Amniotic epithelial cell (primary cell): ENCODE measurements at places on chromosomes 7 and 10.

- no peak for DNase-seq
Measured at GRCh38 chr7:27123477-27124053, 7.0 kb downstream of the HOXA4 start.

GRCh38 chr10:116891208-116891607, 41.9 kb downstream of the ENO4 start:
- DNase-seq: peak; percentile 45

DNA sequence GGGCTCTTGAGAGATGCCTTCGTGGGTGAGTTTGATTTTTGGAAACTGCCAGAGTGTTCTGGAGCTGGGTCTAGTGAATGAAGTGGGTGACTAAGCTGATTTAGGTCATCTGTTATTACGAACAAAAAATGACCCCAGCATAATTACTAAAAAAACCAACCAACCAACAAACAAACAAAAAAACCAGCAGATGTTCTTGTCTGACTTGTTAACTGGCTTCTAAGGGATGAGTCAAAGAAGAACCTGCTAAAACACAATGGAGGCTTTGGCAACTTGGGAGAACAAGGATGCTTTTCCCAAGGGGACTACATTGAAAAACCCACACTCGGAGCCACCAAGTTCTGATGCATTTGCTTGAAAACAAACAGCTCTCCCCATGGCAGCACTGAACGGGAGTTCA, 11.5 kb downstream of the TACR2 start:
- no peak for DNase-seq

DNA sequence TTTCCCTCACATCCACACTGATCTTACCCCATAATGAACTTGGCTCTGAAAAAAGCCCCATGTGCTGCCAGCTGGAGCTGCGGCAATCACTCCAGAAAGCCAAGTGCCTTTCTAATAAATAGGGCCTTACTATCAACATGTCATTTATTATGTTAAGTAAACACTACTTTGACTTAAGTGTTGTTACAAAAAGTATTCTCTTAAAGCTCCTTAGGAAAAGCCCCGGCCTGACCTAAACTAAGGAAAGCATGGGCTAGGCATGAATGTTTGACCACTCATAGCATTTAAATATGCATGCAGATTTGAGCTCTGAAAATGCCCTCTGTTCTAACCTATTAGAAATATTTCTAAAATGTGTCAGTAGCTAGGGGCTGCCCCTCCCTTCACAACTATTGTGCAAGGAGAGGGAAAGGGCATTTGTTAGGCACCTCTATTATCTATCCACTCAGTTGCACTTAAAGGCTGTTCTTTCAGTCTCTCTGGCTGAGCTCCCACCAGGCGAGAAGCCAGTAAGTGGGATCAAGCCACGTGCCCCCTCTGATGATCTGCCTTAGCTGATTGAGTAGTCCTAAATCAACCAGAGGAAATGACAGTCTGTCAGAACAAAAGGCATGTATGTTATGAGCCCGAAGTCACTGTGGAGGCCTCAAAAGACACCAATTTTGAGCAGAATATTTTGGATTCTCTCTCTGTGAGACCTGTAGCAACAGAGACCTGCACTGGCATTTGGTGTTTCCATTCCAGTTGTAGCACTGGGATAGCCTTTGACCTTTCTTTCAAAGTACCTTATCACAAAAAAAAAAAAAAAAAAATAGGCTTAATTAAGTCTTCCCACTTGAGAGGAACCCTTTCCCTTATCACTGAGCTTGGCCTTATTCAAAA, 77.1 kb downstream of the ITGB8 start:
- DNase-seq: peak; percentile 83

DNA sequence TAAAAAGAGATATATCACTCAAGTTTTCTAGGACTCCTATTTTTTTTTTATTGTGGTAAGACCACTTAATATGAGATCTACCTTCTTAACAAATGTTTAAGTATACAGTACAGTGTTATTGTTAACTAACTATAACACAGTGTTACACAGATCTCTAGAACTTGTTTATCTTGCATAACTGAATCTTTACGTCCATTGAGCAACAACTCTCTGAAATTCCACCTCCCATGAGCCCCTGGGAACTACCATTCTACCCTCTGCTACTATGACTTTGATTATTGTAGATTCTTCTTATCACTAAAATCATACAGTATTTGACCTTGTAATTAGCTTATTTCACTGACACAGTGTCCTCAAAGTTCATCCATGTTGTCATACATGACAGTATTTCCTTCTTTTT, 22.5 kb upstream of the REEP3 start:
- DNase-seq: peak; percentile 44

DNA sequence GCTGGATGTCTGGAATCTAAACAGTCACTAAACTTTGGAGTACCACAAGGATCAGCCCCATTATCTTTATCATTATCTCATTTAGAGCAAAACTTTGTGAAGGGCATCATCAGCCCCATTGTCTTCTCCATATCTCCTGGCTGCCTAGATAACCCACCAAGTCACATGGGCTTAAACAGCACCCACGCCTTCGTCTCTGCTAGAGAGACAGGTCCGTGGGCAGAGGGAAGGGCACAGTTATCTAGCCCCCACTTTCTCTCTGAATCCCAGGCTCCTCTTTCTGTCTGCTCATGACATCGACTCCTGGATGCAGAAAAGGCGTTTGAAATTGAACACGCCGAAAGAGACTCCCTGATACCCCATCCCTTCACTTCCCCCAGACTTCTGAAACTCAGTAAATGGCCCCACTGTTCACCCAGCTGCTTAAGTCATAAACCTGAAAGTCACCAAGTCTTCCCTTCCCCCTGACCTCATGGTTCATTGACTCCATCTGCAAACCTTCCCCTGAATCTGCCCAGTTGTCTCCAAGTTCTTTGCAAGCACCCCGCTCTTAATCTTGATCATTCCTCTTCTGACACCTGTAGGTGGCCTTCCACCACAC, 20.9 kb upstream of the PARD3 start:
- DNase-seq: no peak

DNA sequence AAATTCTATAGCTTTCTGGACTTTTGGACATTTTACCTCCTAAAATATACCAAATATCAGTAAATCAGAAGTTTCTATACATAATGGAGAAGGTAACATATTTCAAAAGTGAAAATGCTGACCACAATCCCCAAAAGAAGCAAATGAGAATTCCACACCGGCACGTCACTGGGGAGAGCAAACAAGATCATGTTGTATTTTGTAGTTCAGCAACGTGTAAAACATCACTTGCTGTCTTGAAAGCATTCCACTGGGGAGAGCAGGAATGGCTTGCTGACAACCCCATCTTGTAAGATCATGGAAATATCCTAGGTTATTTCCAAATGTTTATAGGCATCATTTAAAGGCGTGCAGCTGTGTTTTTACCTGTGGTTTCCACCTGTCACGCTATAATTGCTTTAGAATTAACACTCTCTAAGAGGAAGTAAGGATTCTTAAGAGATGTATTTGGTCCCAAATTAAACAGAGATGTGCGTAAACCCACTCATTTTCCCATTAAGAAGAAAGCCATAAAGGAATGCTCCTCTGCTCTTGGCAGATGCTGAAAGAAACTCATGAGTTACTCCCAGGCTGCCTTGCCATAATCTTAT, 397.1 kb upstream of the POT1 start:
- no peak for DNase-seq

DNA sequence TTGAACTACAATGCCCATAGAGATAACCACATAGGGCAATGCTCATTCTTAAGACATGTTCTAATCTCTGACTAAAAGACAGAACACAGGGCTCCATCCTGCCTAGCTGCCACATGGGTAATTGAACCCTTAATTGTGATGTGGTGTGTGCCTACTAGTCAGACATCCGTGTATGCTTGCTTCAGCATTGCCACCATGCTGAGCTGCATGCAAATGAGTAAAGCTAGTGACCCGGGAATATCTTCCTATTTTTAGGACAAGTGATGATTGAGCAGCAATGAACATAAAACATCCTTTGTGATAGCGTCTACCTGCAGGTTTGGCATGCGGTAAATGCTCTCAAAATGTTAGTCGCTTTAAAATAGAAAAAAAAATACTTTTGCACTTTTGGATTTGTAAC, 115.8 kb downstream of the MAGI2 start:
- no peak for DNase-seq

GRCh38 chr10:130023454-130024230, 59.6 kb upstream of the EBF3 start:
- no peak for DNase-seq

- DNase-seq: no peak
Measured at GRCh38 chr7:142139597-142140400, 28.3 kb downstream of the MGAM2 start.

DNA sequence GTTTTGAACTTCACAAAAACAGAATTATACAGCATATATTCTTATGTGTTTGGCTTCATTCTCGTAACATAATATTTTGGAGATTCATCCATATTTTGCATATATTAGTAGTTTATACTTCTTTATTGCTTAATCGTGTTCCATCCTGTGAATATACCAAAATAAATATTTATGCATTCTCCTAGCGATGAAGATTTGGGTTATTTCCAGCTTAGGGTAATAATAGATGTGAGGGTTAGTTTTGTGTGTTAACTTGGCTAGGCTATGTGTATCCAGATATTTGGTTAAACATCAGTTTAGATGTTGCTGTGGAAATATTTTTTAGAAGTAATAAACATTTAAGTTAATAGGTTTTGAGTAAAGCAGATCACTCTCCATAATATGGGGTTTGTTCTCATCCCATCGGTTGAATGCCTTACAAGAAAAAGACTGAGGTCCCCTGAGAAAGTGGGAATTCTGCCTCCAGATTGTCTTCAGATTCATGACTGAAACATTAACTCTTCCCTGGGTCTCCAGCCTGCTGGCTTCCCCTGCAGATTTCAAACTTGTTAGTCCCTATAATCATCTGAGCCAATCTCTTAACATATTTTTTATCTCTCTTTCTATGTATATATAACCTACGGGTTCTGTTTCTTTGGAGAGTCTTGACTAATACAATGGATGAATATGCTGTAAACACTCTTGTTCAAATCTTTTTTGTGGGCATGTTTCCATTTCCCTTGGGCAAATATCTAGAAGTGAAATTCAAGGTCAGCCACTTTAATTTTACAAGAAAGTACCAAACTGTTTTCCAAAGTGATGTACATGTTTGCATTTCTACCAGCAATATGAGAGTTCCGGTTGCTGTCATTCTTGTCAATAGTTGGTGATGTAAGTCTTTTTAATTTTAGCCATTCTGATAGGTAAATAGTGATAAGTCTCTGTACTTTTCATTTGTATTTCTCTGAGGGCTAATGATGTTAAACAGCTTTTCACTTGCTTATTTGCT, 48.7 kb downstream of the PDK4 start:
- no peak for DNase-seq

GRCh38 chr7:25369786-25370185, 141.5 kb upstream of the NPVF start:
- no peak for DNase-seq

DNA sequence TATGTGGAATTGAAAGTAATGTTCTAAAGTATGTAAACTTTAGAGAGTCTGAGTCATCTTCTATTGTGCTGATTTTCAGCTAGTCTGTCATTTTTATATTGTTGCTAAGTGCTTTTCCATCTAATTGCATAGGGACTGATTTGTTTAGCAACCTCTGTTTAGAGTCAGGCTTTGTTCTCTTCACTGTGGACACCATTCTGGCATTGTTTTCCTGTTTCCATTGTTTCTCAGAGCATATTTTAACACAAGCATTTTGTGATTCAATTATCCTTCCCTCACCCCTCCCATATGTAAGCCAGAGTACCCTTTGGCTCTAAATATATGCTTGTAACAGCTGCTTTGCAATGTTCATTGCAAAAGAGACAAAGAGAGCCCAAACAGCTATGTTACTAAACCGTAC, 748.4 kb upstream of the PHF14 start:
- no peak for DNase-seq

- DNase-seq: no peak
Measured at GRCh38 chr7:84666651-84667050, 472.1 kb upstream of the SEMA3A start.

DNA sequence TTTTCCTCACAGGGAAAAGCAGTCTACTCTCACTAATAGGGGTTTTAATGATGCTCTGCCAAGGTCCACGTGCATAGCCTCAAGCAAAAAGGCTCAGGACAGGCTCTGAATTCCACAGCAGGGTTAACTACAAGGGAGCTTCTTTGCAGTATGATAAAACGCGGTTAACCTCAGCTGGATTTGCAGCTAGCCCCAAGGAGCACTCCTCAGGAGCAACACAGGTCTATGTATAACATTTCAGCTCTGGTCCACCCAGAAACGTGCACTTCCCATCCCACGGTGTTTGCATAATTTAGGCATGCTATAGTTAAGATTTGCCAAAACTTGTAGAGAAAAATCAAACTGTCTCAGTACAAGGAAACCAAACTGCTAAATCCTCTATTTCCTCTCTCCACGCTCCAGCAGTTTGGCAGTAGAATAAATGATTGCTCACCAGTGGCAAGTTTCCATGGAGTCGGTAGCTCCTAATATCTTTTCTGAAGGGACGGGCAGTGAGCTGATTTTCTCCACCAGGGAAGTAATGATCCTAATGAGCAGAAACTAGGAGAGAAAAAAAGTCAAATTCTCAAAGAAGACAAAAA, 13.1 kb upstream of the ASB4 start:
- peak; percentile 71 for DNase-seq

- DNase-seq: no peak
Measured at GRCh38 chr10:4632757-4633156, 193.2 kb upstream of the AKR1E2 start.

DNA sequence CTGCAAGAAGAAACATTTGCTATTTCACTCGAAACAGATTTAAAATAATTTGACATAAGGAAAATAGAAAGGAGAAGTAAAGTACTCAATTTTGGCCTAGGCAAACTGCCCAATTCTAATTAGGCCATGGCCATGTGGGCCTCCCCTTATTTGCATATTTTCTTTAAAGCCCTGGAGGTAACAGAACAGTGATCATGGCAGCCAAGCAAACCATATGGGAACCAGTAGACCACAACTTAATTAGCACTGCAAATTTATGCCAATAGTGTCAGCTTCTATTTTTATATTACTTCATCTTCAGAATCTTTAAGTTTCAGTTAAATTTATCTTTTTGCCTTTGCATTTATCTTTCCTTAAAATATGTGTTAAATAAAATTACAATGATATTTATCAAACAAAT, 63.3 kb upstream of the THSD7A start:
- DNase-seq: no peak

DNA sequence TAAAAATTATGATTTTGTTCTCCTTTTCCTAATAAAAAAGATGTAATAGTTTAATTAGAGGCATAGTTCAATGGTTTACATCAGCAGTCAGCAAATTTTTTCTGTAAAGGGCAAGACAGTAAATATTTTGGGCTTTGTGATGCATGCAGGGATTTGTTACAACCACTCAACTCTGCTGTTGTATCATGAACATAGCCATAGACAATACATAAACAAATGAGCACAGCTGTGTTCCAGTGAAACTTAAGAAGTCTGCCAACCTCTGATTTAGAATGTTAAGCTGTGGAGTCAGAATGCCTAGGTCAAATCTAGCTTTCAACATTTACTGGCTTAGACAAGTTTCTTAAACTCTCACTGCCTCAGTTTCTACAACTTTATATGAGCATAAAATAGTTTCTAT, 31.6 kb downstream of the ASZ1 start:
- DNase-seq: no peak

DNA sequence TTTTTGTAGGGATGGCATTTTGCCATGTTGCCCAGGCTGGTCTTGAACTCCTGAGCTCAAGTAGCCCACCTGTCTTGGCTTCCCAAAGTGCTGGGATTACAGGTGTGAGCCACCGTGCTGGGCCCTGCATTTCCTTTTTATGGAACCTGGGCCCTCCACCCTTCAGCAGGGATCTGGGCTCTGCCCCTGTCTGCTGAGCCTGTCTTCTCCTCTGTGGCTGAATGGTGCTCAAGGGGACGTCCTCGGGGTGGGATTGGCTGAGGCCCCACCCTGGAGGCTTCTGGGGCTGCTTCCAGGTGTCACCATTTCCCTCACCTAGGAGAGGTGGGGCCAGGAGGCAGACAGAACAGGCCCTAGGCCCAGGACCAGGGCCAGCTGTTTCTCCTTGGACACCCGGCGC, 18.4 kb downstream of the FAM241B start:
- no peak for DNase-seq
